Central memory CD8-positive, alpha-beta T cell (primary cell): ENCODE measurements at places on chromosomes 1 and 21.
A peak's percentile ranks its signal among the peaks of the same experiment; 100 is the strongest.

- DNase-seq = no peak
These were observed 103.8 kb downstream of the TRABD2B start for GRCh38 chr1:47893412-47893811.

GRCh38 chr1:64967381-64967780 lies 1.0 kb upstream of the JAK1 start:
- DNase-seq = no peak

- no peak for DNase-seq
These were observed 662.9 kb downstream of the PLPP3 start for GRCh38 chr1:55916481-55916880.

DNA sequence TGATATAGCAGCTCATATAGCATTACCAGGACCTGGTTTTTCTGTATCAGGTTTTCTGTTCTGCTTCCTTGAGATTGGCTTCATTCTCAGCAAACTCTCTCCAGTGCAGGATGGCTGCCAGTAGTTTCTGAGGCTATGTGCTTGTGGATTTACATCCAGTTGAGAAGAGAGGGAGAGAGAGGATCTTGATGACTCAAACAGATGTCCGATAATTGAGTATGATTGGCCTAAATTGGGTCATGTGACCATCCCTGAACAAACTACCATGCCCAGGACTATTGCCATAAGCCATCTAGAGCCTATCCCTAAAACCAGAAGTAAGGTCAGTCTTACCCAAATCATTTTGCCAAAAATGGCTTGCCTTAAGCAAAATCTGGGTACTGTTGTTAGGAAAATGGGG lies 18.1 kb upstream of the PSMA5 start:
- DNase-seq = no peak

DNA sequence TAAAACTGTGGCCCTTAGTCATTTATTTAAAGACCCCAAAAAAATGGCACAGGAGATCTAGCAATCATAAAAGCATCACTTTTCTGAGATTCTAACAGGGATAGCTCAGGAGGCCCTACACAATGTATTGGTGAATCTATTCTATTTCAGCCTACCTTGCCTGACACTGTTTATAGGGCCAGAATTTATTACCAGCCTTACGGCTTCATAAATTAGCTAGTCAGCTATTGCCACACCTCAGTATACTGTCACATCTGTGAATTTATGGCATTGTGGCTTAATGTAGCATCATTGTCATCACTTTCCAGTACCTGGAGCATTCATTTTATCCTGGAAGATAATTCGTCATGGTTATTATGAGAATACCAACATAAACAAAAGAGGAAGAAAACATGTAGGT lies 121.2 kb upstream of the ERG start:
- no peak for DNase-seq

- no peak for DNase-seq
These were observed 21.1 kb downstream of the KCNN3 start for GRCh38 chr1:154848983-154849382.

DNA sequence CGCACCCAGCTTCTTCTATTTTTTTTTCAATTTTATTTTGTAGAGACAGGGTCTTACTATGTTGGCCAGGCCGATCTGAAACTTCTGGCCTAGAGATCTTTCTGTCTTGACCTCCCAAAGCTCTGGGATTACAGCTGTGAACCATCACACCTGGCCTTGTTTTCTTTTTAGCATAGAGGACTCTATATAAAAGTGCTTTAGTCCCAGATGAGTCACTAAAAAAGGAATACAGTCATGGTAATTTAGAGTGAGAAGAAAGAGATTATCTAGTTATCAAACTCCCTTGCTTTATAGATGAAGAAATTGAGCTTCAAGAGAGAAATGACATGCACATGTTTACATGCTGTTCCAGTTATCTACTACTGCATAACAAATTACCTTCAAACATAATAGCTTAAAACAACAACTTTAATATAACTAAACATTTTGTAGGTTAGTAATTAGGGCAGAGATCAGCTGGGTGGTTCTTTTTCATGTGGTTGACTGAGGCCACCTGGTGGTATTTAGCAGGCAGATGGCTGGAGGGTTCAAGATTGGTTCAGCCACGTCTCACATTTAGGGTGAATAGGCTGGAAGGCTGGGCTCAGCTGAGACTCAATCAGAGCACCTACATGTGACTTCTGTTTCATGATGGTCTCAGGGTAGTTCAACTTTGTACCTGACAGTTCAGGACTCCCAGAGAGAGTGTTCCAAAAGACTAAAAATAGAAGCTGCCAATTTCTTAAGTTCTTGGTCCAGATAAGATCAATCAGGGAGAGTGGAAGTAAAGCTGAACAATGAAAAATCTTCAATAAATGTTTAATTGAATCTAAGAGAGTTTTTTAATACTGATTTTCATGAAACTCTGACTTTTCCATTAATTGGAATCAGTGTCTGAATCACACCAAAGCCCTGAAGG lies 16.9 kb upstream of the MTF2 start:
- peak; percentile 20 for DNase-seq

- DNase-seq = no peak
These were observed 136.8 kb downstream of the NTPCR start for GRCh38 chr1:233086961-233087881.

GRCh38 chr1:204645251-204645650 lies 40.3 kb downstream of the LRRN2 start:
- no peak for DNase-seq

GRCh38 chr1:154176337-154176736 lies 15.6 kb downstream of the TPM3 start:
- no peak for DNase-seq

DNA sequence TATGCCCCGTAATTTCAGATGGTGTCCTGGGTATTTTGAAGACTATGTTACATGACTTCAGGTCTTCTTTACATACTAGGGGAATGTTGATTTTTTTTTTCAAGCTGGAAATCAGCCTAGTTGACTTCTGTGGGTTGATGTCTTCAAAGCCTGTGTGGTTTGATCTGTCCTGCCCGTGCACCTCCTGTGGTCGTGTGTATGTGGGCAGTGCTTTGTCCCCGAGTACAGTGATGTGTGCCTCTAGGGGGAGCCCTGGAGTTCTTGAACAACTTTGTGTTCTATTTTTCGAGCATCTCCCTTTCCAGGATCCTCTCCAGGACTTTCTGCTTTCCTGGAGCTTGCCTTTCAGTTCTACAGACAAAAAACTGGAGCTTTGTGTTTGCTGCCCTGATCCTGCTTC lies 28.9 kb downstream of the OBSCN start:
- no peak for DNase-seq

DNA sequence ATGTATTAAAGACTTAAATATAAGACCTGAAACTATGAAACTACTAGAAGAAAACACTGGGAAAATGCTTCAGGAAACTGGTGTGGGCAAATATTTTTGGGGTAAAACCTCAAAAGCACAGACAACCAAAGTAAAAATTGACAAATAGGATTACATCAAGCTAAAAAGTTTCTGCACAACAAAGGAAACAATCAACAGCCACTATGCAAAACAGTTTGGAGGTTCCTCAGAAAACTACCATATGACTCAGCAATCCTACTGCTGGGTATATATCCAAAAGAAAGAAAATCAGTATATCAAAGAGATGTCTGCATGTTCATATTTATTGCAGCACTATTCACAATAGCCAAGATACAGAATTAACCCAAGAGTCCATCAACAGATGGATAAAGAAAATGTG lies 17.1 kb downstream of the TSHB start:
- DNase-seq = no peak

- DNase-seq = no peak
These were observed 92.5 kb downstream of the NOS1AP start for GRCh38 chr1:162161916-162162550.

GRCh38 chr1:174912264-174912663 lies 87.5 kb upstream of the CACYBP start:
- no peak for DNase-seq

- DNase-seq = no peak
These were observed 56.2 kb upstream of the RASAL2 start for GRCh38 chr1:178037510-178038253.

DNA sequence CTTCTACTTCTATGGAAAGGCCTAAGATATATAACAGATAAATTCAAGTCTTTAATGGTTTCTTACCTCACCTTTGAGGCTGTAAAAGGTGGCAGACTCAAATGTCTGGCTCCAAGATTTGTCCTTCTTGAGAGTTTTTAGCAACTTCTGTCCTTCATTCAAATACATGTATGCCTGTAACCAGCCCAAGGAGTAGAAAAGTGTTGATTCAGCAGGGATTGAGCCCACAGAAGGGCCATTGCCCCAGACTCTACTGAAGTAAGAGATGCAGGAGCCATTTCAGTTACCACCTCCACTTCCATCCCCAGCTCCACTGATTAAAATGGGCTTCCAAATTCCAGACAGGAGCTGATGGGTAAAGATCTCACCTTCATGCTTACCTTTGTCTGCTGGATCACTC lies 80.0 kb downstream of the ADCY10 start:
- DNase-seq = no peak

- DNase-seq = no peak
These were observed 28.1 kb downstream of the KRTAP10-1 start for GRCh38 chr21:44511938-44512275.

GRCh38 chr21:33708874-33709273 lies 66.6 kb downstream of the ITSN1 start:
- no peak for DNase-seq

- no peak for DNase-seq
These were observed 151.2 kb downstream of the NRIP1 start for GRCh38 chr21:14913638-14914037.

- no peak for DNase-seq
These were observed 115.9 kb downstream of the OMA1 start for GRCh38 chr1:58430421-58431275.

DNA sequence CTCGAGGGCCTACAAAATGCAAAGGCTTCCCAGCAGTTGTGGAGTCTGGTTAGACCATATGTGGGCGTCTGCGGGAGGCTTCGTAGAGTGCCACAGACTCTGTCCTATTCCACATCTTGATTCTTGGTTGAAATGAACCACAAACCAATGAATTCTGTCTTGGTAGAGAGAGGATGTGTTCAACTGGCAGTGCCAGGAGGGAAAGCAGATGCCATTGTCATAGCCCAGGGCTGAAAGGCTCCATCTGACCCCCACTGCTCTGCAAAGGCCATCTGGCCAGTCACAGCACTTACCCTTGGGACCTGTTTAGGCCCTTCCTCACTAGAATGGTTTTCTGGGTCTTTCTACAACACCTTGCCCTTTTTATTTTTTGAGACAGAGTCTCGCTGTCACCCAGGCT lies 22.1 kb downstream of the ACOT11 start:
- DNase-seq = no peak

GRCh38 chr1:78716186-78716585 lies 66.6 kb downstream of the IFI44 start:
- no peak for DNase-seq

DNA sequence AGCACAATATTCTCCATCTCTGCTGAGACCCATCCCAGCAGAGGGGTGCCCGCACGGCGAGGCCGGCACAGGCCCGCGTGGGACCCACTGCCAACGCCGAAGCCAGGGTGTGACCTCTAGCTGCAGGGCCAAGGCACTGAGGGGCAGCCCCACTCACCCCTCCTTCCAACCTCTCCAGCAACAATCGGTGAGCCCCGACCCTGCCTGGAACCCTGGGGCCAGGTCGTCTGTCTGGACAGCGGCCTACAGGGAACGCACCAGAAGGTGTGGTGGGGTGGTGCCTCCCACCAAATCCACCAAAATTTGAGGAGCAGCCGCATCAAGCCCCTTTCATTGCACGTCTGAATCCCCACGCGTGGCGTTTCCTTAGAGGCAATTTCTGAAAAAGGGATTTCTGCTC lies 63.0 kb upstream of the ADARB1 start:
- DNase-seq = no peak

GRCh38 chr1:9253004-9253403 lies 18.4 kb downstream of the H6PD start:
- DNase-seq = no peak

DNA sequence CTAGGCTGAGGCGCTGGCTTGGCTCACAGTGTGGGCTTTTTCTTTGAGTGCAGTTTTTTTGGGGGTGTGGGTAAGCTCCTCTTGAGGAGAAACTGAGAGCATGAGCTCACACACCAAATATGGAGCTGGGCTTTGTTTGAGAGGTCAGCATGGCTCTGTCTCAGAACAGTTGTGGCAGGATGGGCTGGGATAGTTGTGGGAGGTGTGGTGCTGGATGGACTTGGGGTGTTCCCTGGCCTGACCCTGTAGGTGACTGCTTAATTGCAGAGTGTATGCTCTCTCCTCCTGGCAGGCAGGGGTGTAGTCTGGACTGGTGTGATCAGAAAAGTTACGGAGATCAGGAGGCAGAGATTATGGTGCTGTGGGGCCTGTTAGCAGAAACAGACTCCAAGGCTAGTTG lies 64.3 kb upstream of the PGBD5 start:
- no peak for DNase-seq

DNA sequence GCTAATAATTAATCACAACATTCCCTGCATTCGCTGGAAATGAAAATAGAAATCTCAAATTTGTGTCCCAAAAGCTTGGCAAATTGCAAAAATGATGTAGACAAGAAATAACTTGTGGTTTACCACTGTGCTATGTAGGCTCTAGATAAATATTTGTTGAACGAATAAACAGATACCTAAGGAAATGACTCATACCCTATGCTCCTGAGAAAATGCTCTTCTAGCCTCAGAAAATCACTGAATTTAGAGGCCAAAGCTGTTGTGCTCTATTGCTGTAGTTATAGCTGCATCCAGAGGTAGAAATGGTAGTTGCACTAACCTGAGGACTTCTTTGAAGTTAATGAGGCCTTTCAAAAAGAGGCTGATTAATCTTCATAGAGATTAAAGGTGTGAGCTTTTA lies 142.0 kb upstream of the ZNHIT6 start:
- DNase-seq = no peak

DNA sequence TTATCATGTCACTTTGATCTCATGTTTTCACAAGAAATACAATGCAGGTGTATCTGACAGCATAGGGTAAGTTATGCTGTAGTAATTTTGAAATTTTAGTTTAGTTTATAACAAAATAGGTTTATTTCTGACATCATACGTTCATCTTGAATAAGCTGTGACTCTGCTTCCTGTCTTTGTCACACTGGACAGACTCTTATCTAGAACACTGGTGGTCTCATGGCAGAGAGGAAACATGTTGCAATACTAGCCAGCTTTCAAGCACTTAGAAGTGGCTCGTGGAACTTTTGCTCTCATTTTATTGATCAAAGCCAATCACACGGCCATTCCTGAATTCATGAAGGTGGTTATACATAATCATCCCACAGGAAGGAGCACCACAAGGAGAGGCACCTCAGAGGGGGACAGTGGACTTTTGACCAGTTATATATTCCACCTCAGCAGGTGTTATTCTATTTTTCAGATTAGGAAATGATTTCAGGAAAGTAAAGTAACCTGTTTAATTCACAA lies 46.5 kb downstream of the CYP2J2 start:
- no peak for DNase-seq

GRCh38 chr1:182309631-182310351 lies 81.8 kb downstream of the GLUL start:
- DNase-seq = no peak

DNA sequence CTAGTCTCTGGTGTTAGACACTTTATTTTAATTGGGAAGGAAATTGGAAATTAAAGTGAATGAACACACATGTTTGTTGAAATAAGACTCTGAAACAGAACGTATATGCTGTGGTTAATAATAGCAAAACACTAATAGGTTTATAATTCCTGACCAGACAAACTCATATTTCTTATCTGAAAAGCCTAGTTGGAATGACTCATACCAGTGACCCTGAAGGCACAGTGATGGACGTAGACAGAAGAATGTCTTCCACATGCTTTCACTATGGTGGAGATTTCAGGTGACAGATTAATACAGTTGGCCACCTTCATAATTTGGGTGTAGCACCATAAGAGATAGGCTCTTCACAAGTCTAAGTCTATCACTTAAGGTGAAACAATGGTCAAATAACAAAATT lies 83.0 kb upstream of the COL11A1 start:
- DNase-seq = no peak

- DNase-seq = no peak
These were observed 73.1 kb upstream of the GJB5 start for GRCh38 chr1:34681480-34682451.
